ENCODE measurements at places on chromosomes 6 and 20. TPM values are rescaled to one million over a fixed set of nuclear protein-coding genes. Genes with fewer than 3 reads are reported as not detected.

GJA10 gene
- total RNA-seq = not detected

PLCB4 gene
- total RNA-seq = not detected

GPR6 gene
- not detected for total RNA-seq

KIF13A gene
- total RNA-seq = 13.5 TPM

EYA2 gene
- total RNA-seq = 3.6 TPM

TP53TG5 gene
- total RNA-seq = not detected

HEY2 gene
- not detected for total RNA-seq

SMOC2 gene
- 0.81 TPM for total RNA-seq

PTK7 gene
- 82.6 TPM for total RNA-seq

LY6G5C gene
- total RNA-seq = not detected

CEP250 gene
- total RNA-seq = 14.4 TPM

ME1 gene
- 21.7 TPM for total RNA-seq

PRSS16 gene
- total RNA-seq = not detected

OR12D3 gene
- not detected for total RNA-seq

JAG1 gene
- total RNA-seq = 97.4 TPM

PXDC1 gene
- total RNA-seq = 97.5 TPM

KCNK16 gene
- total RNA-seq = not detected

CCN2 gene
- 511 TPM for total RNA-seq

SFTA2 gene
- not detected for total RNA-seq

CSNK2B gene
- total RNA-seq = 218 TPM

THBS2 gene
- total RNA-seq = 586 TPM

CRISP2 gene
- not detected for total RNA-seq

CST2 gene
- 0.16 TPM for total RNA-seq

FLRT3 gene
- total RNA-seq = 0.90 TPM

TCP11 gene
- total RNA-seq = not detected

POPDC3 gene
- not detected for total RNA-seq

IL17A gene
- not detected for total RNA-seq

PSORS1C2 gene
- total RNA-seq = not detected

CPNE5 gene
- under 0.01 TPM for total RNA-seq

PARD6B gene
- total RNA-seq = 0.32 TPM

SLC52A3 gene
- not detected for total RNA-seq

ID4 gene
- 27.7 TPM for total RNA-seq

WFDC11 gene
- not detected for total RNA-seq

PPIL4 gene
- 22.8 TPM for total RNA-seq

SLC17A3 gene
- not detected for total RNA-seq

EYS gene
- not detected for total RNA-seq

RHAG gene
- not detected for total RNA-seq

SMPDL3A gene
- 7.4 TPM for total RNA-seq

DSP gene
- 0.36 TPM for total RNA-seq

SEMG1 gene
- total RNA-seq = not detected

MOG gene
- not detected for total RNA-seq

RAB5IF gene
- total RNA-seq = 102 TPM

GNAS-AS1 gene
- total RNA-seq = 0.32 TPM

BHLHE23 gene
- not detected for total RNA-seq

CST5 gene
- total RNA-seq = not detected

BTNL2 gene
- total RNA-seq = not detected

FAM83C gene
- not detected for total RNA-seq

SH3BGRL2 gene
- total RNA-seq = 2.0 TPM

WFDC5 gene
- total RNA-seq = not detected

DEFB124 gene
- total RNA-seq = not detected

PRR18 gene
- not detected for total RNA-seq

EPB41L1 gene
- 19.9 TPM for total RNA-seq

ENPP5 gene
- total RNA-seq = 0.36 TPM

RGS17 gene
- total RNA-seq = 4.0 TPM

TMEM217 gene
- total RNA-seq = 0.65 TPM

GPX5 gene
- not detected for total RNA-seq

FAM83D gene
- 12.0 TPM for total RNA-seq

All from cardiac atrium fibroblast (primary cell).